ENCODE measurements at places on chromosomes 5 and 9.

DNA sequence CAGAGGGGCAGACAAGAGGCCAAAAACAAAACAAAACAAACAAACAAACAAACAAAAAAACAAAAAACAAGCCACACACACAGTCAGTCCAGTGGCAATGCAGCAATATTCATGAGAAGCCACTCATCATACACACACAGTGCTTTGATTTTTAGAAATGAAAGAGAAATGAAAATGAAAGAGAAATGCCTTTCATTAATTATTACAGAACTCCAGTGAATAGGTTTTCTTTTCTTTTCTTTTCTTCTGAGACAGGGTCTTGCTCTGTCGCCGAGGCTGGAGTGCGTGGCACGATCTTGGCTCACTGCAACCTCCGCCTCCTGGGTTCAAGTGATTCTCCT is 36.9 kb downstream of the SPRY4 start:
- DNase-seq: no peak

DNA sequence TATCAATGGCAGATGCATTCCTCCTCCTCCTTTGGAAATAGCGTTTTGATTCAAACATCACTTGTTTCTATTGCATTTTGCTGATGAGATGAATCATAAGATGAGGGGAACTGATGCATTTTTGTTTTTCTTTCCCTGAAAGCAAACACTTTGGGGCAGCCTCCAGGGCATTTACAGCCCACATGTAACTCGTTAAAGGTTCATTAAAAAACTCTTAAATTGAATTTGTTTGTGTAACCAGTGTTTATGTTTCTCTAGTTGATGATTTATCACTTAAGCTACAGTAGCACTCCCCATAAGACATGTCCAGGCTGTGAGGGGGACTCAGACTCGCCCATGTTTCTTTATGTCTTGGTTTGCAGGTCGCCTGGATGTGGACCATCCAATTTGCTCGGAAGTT is 246.1 kb upstream of the ANKH start:
- no peak for DNase-seq

DNA sequence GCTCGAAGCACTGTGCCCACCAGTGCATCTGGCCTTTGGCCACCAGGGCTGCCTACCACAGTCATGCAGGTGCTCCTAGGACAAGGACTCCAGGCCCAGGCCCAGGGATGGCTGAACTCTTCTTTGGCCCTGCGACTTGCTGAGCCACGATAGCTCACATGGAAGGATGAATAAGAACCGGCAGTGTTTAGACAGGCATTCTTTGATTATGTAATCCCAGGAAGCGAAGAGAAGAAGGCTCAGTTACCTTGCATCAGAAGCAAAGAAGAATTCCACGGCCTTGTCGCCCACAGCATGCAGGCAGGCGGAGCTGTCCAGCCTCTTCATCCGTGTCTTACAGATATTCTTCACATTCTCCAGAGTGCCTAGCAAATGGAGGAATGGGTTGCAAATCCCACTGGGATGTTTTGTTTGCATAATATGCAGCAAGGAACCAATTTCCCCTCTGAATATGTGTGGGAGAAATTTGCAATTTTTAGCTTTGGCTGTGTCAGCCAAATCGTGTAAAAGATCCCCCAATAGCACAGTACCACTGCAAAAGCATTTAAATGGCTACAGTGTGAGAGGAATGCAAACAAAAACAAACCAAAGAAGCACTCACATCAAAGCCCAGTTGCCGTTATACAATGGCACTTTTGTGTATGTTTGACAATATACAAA is 29.1 kb downstream of the GFPT2 start:
- no peak for DNase-seq

DNA sequence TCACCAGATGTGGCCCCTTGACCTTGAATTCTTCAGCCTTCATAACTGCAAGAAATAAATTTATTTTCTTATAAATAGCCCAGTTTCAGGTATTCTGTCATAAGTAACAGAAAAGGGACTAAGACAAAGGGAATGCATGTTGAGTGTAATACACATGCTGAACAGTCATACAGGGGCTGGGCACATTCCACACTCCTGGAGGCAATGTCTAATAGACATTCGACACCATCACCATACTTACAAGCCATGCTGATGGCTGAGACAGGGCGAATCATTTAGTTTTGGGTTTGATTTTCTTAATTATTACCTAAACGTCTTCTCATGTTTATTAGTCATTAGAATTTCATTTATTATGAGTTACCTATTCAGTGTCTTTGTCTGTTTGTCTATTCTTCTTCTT is 68.5 kb downstream of the TENT4A start:
- DNase-seq: no peak

DNA sequence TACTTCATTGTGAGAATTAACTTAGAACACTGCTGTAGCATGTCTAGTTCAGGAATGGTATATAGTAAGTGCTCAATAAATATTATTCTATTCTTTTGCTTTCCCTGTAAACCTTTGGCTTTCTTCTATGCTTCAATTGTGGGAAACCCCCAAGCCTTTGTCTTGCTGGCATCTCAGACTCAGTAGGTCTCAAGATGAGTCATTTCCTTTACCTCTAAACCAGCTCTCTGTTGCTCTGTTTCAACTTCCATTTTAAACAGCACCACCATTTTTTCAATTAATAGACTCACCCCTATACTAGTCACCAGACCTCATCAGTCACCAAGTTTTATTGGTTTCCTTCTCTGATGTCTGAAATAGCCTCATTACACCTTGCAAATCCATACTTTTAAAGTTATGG is 43.5 kb downstream of the DMAC1 start:
- no peak for DNase-seq

DNA sequence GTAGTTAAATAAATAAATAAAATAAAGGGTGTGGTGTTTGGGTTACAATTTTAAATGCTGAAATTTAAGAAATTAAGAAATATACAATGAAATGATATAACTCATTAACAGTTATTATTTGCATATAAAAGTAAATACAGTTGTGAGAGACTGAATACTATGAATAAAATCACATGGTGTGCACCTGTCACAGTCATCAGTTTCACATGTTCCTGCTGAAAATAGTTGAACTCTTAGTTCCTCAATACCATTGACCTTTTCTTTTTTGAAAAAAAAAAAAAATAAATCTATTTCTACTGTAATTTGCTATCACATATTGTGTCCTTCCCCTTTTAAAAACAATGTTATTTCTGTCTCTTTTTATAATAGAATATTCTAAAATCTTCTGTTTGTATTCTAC is 130.9 kb upstream of the CHD1 start:
- DNase-seq: no peak

- DNase-seq: no peak
Measured at GRCh38 chr5:24080046-24080445, 564.7 kb downstream of the CDH10 start.

Data from tibial artery (tissue), 4 donors.